A549 treated with RU486 at 1 μM for 4 hours (cell line): ENCODE measurements at places on chromosomes 3 and 15. TPM values are rescaled to one million over a fixed set of nuclear protein-coding genes. Genes with fewer than 3 reads are reported as not detected.

Gene LTK
- total RNA-seq = 0.09 to 0.13 TPM in 2 of 5 replicates, not detected in the others

Gene SCG5
- 2.0 to 3.1 TPM (median 2.5 TPM) in 5 replicates for total RNA-seq

Gene GRM7
- total RNA-seq = not detected in 5 replicates

Gene GOLGA6B
- 0.09 TPM in 1 of 5 replicates, not detected in the others for total RNA-seq

Gene PTX3
- total RNA-seq = 0.42 to 1.2 TPM (median 0.91 TPM) in 5 replicates

Gene PDIA3
- 301 to 389 TPM (median 355 TPM) in 5 replicates for total RNA-seq

Gene POC1A
- total RNA-seq = 15.2 to 19.4 TPM (median 18.7 TPM) in 5 replicates
